HepG2 (cell line): ENCODE measurements at places on chromosomes 2 and 18.

GRCh38 chr18:51668101-51668500 is 470.6 kb upstream of the MEX3C start:
- peak; percentile 41 for DNase-seq

- no peak for DNase-seq
Observed at GRCh38 chr2:216545359-216545758, 46.7 kb downstream of the RPL37A start.

- DNase-seq = no peak
Observed at GRCh38 chr2:12352889-12353288, 363.8 kb upstream of the TRIB2 start.

GRCh38 chr2:148046802-148047201 is 25.9 kb downstream of the MBD5 start:
- no peak for DNase-seq

DNA sequence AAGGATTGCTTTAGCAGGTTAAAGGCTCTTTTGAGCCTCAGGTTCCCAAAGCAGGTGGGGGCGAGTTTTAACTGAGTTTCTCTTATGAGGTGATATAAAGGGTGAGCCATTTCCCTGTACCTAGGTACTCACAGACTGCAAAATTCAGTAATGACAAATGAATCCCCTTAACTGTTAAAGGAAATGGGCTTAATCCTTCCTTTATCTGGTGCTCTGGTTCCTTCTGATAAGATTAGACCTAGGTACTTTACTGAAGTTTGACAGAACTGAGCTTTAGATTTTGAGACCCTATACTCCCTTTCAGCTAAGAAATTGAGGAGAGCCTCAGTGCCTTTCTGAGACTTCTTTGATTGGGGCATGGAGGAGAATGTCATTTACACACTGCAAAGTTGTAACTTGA is 42.6 kb downstream of the STK17B start:
- DNase-seq = no peak

DNA sequence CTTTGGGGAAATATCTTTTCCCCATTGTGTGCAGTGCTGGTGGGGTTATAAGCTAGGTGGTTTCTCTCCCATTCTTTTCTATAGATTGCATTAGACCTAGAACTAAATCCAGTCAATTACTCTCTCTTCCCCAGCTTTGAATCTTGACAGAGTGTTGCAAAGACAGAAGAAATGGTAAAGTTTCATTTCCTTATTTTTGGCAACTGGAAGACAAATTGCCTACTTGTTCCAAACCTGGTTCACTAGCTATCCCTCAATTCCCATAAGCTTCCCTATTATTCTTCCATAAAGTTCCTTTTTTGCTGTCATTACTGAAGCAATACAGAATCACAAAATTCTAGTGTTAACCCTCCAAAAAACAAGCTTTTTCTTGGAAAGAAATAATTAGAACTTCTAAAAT is 94.0 kb upstream of the ITGA4 start:
- DNase-seq = no peak

- DNase-seq = no peak
Observed at GRCh38 chr2:238787501-238787900, 60.4 kb upstream of the TWIST2 start.

- DNase-seq = no peak
Observed at GRCh38 chr2:157261199-157261782, 3.8 kb downstream of the GALNT5 start.

GRCh38 chr2:134715932-134716643 is 2.7 kb downstream of the TMEM163 start:
- DNase-seq = no peak
